NCI-H1694 (cell line): ENCODE measurements at places on chromosomes 1 and 21.

DNA sequence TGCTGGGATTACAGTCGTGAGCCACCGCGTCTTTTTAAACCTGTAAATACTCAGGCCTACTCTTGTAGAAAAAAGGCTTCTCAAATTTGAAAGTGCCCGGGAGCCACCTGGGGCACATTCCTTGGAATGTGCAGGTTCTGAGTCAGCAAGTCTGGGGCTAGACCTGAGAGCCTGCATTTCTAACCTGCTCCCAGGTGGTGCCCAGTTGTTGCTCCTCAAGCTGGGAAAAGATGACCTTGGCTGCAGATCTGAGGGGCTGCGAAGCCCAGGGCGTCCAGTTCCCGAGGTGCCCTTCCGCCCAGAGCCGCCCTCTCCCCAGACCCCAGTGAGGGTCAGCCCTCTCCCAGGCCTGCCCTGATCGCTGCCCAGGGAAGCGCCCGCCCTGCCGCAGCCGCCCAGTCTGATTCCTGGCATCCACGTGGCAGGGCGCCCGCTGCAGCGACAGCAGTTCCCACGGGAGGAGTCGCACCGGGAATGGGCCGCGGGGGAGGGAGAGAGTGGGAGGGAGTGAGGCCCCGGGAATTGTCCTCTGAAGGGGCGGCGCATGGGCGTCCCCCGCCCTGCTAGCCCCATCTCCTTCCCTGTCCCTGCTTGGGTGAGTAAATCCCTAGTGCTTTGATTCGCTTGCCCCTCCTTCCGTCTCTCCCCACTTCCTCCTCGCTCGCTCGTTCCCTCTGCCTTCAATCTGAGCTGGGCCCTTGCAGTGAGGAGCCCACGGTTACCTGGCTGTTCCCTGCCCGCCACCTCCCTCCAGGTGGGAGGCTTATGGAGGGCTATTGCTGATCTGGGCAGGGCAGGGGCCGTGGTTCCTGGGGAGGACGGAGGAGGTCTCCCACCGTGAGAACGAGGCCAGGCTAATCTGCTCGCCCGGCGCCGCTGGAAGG is 18.8 kb upstream of the TENT5B start:
- DNase-seq: no peak

- no peak for DNase-seq
These were observed 22.1 kb upstream of the TBX15 start for GRCh38 chr1:119010201-119010600.

DNA sequence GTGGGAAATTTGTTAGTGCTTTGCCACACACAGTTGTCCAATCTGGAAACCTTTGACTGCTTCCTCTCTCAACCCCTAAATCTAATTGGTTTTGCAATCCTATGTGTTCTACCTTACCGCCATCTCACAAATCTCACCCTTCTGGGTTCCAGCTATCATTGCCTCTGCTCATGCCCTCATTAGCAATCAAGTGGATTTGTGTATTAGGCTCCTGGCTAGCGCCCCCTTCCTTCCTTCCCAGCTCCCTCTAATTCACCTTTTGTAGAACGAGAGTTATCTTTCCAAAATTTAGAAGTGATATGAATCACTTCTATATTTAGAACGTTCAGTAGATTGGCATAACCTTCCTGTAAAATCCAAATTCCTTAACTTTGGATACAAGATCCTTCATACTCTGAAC is 18.6 kb downstream of the FMO1 start:
- no peak for DNase-seq

DNA sequence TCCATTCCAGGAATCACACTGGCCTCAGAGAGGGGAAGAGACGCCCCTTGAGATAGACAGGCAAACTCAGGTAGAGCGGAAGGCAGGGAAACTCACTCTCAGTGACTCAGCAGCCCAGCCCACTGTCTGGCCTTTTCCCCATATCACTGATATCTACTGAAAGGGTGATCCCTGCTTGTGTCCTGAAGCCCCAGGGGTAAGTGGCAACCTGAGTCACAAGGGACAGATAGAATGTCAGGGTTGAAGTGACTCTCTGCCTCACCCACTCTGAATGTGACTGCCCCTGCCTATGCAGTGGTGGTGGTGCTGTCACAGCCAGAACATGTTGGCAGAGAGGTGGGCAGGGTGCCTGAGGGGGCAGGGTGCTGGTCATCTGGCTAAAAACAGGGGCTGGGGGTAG is 157.5 kb upstream of the FGGY start:
- DNase-seq: no peak

DNA sequence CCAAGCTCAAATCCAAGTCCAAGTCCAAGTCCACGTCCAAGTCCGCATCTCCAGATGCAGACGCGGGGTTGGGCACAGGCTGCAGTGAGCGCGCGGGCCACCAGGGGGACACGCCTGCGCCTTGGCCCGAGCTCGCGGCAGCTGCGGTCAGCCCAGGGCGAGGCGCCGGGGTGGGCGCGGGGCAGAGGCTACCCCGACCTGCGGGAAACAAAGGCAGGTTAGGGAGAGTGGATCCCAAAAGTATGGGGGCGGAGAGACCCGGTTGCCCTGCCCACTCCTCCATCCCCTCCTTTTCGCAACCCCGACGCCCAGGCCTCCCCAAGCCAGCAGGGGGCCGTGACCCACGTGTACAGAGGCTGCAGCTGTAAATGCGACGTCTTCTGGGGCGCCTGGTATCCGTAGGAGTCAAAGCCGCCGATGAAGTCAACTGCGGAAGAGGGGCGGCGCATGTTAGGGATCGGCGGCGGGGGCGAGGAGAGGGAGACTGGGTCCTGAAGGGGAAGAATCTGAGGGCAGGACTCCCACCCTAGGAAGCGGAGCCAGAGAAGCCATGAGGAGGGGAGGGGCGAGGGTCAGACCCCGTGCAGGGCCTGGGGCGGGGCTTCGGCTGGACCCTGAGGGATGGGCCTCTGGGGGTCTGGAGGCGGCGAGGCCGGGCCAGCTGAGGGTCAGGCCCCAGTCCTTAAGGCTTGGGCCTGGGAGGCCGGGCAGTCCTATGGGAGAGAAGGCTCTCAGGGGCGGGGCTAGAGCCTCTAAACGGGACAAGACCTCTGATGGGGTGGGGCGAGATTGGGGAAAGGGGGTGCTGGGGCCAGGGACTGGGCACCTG is 58.0 kb downstream of the NKAIN1 start:
- no peak for DNase-seq

DNA sequence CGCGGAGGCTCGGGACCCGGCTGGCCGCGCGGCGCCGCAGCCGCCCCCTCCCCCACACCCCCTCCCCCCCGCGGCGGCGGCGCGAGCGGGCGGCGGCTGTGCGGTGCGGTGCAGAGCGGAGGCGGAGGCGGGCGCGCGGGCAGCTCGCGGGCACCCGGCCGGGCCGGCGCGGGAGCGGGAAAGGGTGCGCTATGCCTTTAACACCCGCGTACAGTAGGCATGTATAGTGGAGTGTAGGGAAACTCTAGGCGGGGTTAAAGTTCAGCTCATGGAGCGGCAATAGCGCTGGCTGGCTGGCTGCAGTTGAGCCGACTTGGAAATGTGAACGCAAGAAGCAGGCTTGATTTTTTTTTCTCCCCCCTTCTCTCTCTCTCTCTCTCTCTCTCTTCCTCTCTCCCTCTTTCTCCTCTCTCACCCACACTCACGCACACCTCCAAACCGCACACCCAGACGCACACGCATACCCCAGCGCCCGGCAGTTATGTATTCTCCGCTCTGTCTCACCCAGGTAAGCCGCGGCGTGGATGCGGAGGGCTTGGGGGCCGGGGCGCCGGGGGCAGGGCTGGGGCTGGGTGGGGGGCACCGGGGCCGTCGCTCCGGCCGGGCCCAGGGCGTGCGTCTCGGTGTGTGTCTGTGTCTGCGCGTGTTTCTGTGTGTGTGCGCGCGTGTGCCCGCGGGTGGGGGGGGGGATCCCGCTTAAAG is at the start of gene NFIA:
Gene NFIA (plus strand): TSS at position 251 of the 702 bp plus-strand sequence.
- DNase-seq: peak; percentile 47

DNA sequence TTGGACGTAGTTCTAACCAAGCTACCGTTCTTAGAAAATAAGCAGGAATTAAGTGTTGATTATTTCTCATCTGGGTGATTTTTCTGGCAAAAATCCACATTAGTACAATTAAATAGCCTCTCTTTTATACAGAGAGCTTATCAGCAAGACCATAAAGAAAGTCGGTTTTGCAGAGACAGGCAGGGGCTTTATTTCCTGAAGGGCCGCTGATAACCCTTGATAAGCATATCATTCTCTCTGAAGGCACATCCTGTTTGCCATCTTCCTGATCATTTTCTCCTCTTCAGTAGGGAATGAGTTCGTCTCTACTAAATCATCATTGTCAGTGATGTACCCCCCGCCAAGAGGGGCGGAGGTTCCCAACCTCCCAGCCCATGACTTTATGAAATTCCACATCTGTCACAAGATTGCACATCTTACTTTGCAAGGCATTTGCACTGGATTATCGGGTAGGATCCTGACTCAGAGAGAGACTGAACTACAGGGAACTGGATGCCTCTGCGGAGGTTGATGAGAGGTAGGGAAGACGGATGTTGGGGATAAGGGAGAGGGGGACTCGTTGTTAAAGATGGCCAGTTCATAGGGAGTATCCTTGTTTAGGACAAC is 115.7 kb downstream of the KCNJ6 start:
- no peak for DNase-seq

GRCh38 chr1:206450281-206450680 is 20.0 kb upstream of the IKBKE start:
- DNase-seq: no peak

DNA sequence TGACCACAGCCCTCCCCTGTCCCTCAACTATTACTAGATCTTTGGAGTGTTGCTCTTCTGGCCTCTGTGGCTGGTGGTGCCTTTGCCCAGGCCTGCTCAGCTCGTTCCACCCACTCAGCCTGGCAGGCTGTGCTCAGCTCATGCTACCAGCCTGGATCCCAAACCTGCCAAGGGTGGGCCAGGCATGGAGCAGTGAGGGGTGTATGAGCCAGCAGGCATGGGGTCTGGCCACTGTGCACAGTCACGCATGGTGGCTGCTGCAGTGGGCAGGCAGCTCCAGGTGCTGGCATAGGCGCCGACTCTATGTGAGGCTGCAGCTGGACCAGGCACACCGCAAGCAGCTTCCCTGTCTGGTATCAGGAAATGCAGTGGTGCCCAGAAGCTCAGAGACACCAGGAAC is 449.9 kb downstream of the MATN1 start:
- no peak for DNase-seq

- DNase-seq: no peak
These were observed 200.2 kb downstream of the HIVEP3 start for GRCh38 chr1:41718497-41718896.

- no peak for DNase-seq
These were observed 22.7 kb upstream of the BECN2 start for GRCh38 chr1:241934866-241935265.

GRCh38 chr21:20943561-20943997 is 54.6 kb upstream of the NCAM2 start:
- DNase-seq: no peak

DNA sequence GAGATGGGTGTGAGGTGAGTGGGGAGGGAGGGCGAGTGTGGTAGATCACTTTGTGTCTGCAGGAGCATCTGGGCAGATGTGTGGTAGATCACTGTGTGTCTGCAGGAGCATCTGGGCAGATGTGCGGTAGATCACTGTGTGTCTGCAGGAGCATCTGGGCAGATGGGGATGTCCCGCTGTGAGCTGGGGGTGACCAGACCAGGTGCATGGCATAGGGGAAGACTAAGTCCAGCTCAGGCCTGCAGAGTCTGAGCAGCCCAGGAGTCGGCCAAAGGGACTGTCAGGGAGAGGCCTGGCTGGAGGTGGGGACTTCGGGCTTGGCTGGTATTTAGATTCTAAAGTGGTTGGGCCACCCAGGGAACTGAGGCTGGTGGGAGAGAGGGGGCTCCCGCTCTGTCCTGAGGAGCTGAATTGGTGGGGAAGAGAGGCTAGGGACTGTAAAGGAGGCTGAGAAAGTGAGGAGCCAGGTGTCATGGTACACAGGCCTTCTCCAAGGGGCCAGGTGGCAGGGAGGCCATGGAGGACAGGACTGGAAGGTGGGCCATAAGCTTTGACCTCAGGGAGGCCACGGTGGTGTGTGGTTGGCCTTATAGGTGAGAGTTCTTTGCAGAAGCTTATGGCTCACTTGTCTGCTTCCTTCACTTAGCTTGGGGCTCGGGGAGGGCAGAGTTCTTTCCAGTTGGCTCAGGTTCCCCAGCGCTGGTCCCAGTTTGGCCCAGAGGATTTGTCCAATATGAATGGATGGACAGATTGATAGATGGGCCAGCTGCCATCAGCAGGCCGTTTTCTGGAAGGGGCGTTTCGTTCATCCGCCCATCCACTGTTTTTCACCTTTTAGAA is 15.6 kb downstream of the ZNF362 start:
- DNase-seq: no peak

GRCh38 chr1:198175423-198176170 is 18.8 kb downstream of the NEK7 start:
- DNase-seq: no peak

DNA sequence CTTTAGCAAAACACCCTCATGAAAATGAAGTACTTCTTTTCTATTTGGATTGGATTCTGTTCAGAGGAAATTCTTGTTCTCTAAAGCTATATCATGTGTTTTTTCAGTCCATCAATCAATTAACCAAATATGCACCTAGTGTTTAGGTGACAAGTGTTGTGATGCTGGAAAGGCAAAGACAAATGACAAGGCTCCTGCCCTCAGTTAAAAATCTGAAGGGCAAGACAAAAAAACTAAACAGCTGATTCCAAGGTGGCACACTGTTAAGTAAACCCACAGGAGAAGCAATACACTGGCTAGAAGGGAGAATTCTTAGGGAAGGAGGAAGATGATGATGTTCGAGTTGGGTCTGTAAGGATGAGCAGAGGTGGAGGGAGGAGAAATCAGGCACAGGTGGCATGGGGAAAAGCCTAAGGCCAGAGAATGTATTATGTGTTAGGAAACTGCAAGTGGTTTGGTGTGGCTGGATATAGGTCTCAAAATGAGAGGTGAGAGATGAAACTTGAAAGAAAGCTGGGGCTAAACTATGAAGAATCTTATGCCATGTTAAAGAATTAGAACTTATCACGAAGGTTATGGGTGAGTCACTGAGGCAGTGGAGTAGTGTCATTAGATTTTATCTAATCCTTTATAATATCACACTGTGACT is 51.8 kb upstream of the GFI1 start:
- DNase-seq: no peak

DNA sequence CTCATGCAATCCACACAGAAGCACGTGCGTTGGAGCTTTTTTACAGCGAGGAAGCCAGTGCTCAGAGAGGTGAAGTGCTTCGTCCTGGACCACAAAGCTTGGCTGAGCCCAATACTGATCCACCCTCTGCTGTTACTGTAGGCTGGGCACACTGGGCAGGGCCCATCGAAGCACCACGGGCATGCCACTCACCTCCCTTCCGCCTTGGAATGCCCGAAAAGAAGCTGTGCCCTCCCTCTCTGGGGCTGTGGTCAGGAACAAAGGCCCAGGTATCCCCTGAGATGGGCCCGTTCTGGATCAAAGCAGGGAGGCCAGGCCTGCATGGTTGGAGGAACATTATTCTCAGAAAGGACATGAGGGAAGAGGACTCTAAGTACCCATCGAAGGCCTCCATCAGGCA is 206.7 kb upstream of the C1orf174 start:
- no peak for DNase-seq

DNA sequence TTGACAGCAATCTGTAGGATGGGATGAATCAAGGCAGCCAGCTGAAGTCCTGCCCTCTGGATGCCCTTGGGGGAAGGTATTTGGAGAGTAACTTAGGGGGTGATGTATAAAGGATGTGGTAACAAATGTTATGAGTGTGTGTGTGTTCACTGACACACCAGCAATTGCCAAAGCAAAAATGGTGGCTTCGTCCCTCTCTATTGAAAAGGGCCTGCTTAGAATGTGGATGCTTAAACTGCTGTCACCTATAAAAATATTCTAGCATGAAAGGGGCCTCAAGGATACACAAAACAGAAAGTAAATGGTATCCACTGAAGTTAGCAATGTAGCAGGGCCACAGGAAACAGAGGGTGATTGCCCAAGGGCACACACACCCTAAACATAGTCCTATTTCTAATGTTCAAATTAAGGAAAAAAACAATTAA is 15.1 kb upstream of the AIM2 start:
- no peak for DNase-seq
